Vagina (tissue), 2 donors: ENCODE measurements at places on chromosomes 12 and 14.

- no peak for DNase-seq
Observed at GRCh38 chr12:94948232-94948810, 55.2 kb downstream of the NDUFA12 start.

GRCh38 chr12:113090740-113091139 is 34.2 kb downstream of the DTX1 start:
- no peak for DNase-seq

GRCh38 chr14:86279405-86279804 is 749.5 kb downstream of the FLRT2 start:
- no peak for DNase-seq

DNA sequence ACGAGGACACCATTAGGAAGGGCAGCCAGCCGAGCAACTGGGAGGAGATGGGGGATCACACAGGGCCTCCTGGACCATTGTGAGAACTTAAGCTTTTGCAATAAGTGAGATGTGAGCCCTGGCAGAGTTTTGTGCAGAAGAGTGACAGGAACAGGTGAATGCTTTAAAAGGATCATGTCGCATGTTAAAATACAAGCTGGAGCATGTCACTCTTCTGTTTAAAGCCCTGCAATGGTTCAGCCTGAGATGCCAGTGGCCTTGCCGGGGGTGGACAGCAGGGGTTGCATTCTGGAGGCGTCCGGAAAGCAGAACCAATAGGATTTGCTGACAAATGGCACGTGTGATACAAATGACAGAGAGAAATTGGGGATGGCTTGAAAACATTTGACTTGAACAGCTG is 137.5 kb upstream of the RFLNA start:
- DNase-seq: no peak
